ENCODE measurements at places on chromosomes 2 and 18.

DNA sequence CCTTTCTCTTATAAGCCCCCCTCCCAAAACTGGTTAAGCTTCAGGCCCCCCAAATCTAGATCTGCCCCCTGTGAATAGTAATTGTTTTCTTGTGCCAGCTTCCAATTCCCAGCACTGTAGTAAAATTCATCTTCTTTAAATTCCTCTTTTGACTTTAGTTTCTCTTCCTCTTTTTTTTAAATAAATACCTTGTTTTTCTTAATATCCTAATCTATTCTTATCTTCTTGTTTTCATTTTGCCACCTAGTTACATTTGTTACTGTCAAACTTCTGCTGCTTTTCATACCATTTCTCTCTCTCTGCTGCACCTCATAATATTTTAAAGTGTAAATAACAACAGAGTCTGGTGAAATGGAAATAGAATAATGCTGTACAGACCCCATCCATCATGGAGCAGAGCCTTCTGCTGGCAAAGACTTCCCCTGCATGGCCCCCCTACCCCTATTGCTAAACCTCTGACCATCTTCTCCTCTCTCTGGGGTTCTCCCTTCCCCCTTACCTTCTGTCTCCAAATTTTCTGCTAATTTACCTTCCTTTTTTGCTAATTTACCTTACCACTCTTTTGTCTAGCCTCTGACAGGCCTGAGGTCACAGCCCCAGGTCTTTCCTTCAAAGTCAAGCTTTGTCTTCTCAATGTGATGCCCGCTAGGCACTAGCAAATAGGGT, 94.9 kb upstream of the PAPOLG start:
- no peak for DNase-seq

- no peak for DNase-seq
Measured at GRCh38 chr18:70374154-70374553, 85.3 kb downstream of the SOCS6 start.

DNA sequence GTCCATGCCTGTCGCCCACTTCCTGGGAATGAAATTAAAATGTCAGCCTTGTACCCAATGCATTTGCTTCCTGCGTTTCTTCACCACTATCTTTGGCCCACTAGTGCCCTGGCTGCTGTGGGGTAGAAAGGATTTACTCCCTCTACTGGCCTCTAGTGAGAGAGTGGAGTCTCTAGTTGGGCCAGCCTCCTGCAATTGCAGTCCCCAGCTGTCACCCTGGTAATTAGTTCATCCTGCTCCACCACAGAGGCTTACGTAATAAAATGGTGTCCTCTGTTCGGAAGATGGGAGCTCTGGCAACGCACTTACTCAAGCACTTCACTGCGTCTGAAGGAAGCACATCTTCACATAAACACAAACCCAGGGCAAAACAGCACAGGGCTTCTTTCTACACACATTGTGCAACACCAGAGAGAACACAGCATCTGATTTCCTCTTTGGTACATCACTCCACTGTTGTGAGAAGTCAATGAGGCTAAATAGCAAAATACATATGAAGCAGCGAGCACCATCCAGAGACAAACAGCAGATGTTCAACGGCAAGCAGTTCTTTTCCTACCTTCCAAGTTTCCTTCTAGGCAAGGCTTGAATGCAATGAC, 274.6 kb downstream of the LRATD1 start:
- DNase-seq, result no peak

DNA sequence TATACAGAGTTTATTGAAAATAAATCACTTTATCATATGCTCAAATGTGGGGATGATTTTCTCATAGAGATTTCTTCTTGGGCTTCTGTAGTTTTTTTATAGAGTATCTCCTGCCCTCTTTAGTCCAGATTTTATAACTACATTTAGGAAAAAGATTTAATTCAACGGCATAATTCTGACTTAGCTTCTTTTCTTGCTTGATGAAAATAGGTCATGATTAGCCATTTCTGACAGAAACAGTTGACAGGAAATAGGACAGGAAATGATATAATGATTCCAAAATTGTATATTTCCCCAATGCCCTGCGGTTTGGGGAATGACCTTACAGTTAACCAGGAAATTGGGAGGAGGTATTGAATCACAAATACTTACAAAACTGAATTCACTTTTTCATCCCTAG, 1531.9 kb upstream of the ACVR2A start:
- no peak for DNase-seq

DNA sequence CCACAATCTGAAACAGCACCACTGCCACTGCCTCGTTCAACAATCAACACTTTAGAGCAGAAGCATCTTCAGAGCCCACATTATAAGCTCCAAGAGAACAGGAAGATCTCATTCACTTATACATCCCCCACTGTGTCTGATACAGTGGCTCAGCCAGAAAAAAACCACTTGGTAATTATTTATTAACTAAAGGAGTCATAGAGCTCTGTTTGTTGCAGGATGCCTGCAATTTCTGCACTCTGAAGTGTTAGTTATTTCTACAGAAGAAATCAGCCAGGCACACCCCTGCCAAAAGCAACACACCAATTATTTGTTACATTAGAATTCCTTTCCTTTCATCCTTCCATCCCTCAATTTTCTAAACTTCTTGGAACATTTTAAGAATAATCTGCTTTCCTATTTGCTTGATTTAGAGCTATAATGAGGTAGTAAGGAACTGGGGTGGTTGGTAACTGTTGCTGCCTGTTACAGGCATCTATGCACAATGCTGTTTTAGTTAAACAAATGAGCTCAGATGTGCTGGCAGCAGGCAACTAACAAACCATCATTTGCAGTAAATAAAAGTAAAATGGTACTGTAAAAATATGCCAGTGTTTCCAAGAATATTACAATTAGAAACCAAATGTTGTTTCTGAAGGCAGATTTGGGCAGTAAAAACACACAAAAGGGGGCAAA, 59.9 kb downstream of the DYM start:
- DNase-seq, result no peak

DNA sequence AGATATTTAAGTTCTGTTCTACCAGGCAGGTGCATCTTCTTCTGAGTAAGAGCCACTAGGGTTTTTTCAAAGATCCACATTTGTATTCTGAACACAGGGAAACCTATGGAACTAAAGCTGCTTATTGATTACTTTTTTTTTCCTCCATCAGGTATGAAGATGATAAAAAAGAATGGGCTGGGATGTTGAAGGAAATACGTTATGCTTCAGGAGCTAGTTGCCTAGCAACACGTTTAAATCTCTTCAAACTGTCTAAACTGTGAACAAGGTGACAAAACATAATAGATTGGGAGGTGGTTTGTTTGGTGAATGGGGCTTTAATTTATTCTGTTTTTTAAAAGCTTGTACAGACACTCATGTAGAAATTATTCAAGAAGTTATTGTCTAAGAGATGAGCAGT, 15.9 kb downstream of the KLHL41 start:
- DNase-seq, result no peak

GRCh38 chr2:201947287-201947686, 86.4 kb upstream of the FZD7 start:
- DNase-seq, result no peak

- no peak for DNase-seq
Measured at GRCh38 chr2:42770288-42771131, 6.6 kb upstream of the OXER1 start.
